Left ventricle myocardium inferior (tissue), 1 donor: ENCODE measurements at places on chromosomes 13 and 19. TPM values are rescaled to one million over a fixed set of nuclear protein-coding genes. Genes with fewer than 3 reads are reported as not detected.

- no peak for DNase-seq
- no peak overlapping the region for H3K4me3 ChIP-seq
- H3K27ac ChIP-seq, result no peak overlapping the region
- H3K27me3 ChIP-seq, result no peaks in the 10 kb centered on the region
- peaks cover 72% of the 10 kb centered on the region for H3K4me1 ChIP-seq
These were observed 9.5 kb downstream of the CEBPG start for GRCh38 chr19:33382982-33383381.

The NAPSA gene
- total RNA-seq, result 0.05 TPM

DNA sequence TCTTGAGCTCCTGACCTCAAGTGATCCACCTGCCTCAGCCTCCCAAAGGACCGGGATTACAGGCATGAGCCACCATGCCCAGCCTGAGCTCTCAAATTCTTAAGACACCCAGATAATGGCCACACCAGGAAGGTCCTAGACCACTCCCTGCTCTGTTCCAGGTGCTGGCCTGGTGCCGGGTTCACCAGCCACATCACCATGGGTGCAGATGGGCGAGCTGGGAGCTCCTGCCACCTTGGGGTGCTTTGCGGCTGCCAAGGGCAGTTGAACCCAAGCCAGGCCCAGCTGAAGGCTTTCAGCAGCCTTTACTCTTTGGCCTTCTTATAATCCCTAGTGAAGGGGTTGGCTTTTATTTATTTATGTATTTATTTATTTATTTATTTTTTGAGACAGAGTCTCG, 4.9 kb downstream of the HPN start:
- no peaks in the 10 kb centered on the region for H3K36me3 ChIP-seq
- H3K4me1 ChIP-seq, result peaks cover 31% of the 10 kb centered on the region
- no peak for DNase-seq
- no peak overlapping the region for H3K27ac ChIP-seq
- no peaks in the 10 kb centered on the region for H3K27me3 ChIP-seq
- H3K4me3 ChIP-seq, result no peak overlapping the region

- H3K27ac ChIP-seq, result no peak overlapping the region
- DNase-seq, result no peak
- H3K27me3 ChIP-seq, result peaks cover 77% of the 10 kb centered on the region
- no peaks in the 10 kb centered on the region for H3K36me3 ChIP-seq
- no peak overlapping the region for H3K4me3 ChIP-seq
These were observed 43.9 kb downstream of the CELF5 start for GRCh38 chr19:3268326-3268725.

- no peak overlapping the region for H3K4me3 ChIP-seq
- H3K27me3 ChIP-seq, result no peaks in the 10 kb centered on the region
- no peak for DNase-seq
- H3K4me1 ChIP-seq, result peaks cover 19% of the 10 kb centered on the region
- H3K36me3 ChIP-seq, result peaks cover 35% of the 10 kb centered on the region
These were observed 3.5 kb upstream of the ZNF701 start for GRCh38 chr19:52566588-52566987.

The ZNF578 gene
- 2.4 TPM for total RNA-seq

- DNase-seq, result no peak
- no peak overlapping the region for H3K4me3 ChIP-seq
- H3K27ac ChIP-seq, result no peak overlapping the region
- H3K4me1 ChIP-seq, result no peaks in the 10 kb centered on the region
These were observed 3.2 kb downstream of the ZNRF4 start for GRCh38 chr19:5458420-5458819.

DNA sequence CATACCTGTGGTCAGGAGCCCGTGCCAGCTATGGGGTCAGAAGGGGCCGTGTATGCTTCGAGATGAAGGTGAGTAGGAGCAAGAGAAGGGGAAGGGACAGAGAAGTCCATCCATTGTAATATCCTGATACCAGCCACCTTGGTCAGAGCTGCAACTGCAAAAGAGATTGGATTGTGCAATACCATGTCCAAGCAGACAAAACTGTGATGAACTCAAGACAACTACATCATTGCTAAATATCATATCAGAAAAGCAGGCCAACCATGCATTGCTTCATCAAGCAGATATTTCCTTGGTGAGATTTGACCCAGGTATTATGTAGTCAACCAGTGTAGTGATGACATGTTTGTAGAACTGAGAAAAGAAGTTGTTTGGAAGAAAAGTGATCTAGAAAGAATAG, 12.1 kb downstream of the HNRNPUL1 start:
- no peaks in the 10 kb centered on the region for H3K27me3 ChIP-seq
- no peak overlapping the region for H3K4me3 ChIP-seq
- peaks cover 100% of the 10 kb centered on the region for H3K36me3 ChIP-seq
- H3K4me1 ChIP-seq, result no peaks in the 10 kb centered on the region
- DNase-seq, result no peak

- no peaks in the 10 kb centered on the region for H3K4me1 ChIP-seq
- peaks cover 57% of the 10 kb centered on the region for H3K27me3 ChIP-seq
- H3K36me3 ChIP-seq, result no peaks in the 10 kb centered on the region
- no peak overlapping the region for H3K27ac ChIP-seq
- no peak for DNase-seq
- no peak overlapping the region for H3K4me3 ChIP-seq
These were observed 20.8 kb upstream of the CASP14 start for GRCh38 chr19:15028490-15028889.

GRCh38 chr13:86992251-86992650, 678.9 kb upstream of the SLITRK5 start:
- H3K36me3 ChIP-seq, result no peaks in the 10 kb centered on the region
- H3K27me3 ChIP-seq, result no peaks in the 10 kb centered on the region
